Esophagus squamous epithelium (tissue), 5 donors: ENCODE measurements at places on chromosomes 12 and 14.

DNA sequence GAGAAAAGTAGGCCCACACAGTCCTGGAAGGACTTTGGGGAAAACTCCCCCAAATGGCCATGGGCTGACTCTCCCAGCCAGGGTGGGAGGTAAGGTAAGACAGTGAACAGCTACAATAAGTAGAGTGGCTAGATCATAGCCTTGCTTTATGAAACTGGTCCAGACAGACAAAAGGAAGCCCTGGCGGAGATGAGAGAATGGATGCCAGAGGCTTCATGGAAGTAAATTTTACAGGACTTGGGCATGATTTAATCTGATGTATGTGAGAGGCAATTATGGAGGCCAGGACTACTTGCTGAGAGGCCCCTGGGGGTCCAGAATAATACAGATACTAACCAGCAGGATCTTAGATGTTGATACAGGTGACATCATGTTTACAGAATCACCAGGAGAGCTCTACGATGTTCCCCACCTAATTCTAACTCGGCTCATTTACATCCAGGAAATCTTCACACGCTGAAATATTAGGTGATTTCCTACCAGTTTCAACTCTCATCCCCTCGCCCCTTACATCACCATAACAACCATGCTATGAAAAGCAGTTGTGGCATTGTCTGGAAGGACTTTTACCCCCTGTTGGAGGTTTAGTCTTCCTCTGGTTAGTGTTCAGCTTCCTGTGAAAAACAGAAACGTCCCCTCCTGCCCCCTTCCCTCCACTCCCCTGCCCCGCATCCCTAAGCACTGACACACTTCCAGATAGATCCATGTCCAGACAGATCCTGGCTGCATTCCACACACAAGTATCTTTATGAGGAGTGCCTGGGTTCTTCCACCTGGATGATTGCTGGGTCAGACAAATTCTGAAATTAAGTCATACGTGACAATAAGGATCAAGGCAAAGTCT is 39.5 kb upstream of the NT5DC3 start:
- peaks cover 2% of the 10 kb centered on the region for H3K27me3 ChIP-seq
- no peak for DNase-seq
- no peaks in the 10 kb centered on the region for H3K36me3 ChIP-seq

DNA sequence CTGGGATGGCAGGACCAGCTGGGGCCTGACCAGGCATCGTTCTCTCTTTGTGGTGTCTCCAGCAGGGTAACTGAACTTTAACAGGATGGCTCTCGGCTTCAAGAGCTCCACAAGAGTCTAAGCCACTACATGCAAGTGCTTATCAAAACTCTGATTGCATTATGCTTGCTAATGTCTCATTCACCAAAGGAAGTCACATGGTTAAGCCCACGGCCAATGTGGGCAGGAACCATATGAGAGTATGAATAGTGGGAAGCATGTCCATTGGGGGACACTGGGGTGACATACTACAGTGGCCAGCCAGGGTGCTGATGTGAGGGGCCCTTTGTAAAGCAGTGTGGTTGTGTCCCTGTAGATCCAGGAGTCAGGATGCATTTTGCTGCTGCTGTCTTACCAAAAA is 35.0 kb upstream of the KCNA5 start:
- no peak overlapping the region for H3K27ac ChIP-seq
- no peak overlapping the region for H3K4me3 ChIP-seq
- no peak for DNase-seq
- no peaks in the 10 kb centered on the region for H3K36me3 ChIP-seq

- no peak overlapping the region for H3K27ac ChIP-seq
- no peaks in the 10 kb centered on the region for H3K4me1 ChIP-seq
- H3K4me3 ChIP-seq = no peak overlapping the region
- H3K27me3 ChIP-seq = no peaks in the 10 kb centered on the region
- no peak for DNase-seq
Observed at GRCh38 chr12:88225776-88226175, 83.7 kb downstream of the TMTC3 start.

DNA sequence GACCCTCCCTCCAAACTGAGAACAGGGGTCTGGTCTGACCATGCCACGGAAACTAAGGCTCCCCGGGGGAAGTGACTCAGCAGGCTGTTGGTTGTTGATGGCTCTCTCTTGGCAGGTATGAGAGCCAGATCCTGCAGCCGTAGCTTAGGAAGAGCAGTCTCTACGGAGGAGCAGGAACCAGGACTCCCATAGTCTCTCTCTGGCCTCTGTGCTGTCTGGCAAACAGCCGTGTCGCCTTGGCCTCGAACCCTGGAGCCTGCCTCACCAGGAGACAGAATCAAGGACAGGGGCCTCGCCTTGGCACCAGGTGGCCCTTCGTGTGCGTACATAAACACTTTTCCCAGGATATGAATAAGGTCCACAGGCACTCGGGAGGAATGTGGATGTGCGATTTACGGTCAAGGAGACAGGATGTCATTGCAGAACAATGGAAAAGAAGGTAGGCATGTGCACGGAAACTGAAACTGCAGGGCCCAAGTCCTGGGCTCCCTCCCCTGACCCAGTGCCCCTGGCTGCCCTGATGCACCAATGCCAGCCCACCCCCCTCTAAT is 7.9 kb downstream of the VWF start:
- no peak overlapping the region for H3K4me3 ChIP-seq
- H3K27ac ChIP-seq = peak overlapping the region; percentile 76
- DNase-seq = no peak
- no peaks in the 10 kb centered on the region for H3K27me3 ChIP-seq
- H3K4me1 ChIP-seq = peaks cover 14% of the 10 kb centered on the region

GRCh38 chr12:14768823-14769405 is 34.4 kb downstream of the WBP11 start:
- peak overlapping the region; percentile 98 for H3K27ac ChIP-seq
- DNase-seq = no peak
- peak overlapping the region; percentile 84 for H3K4me3 ChIP-seq
- H3K27me3 ChIP-seq = no peaks in the 10 kb centered on the region
- H3K36me3 ChIP-seq = no peaks in the 10 kb centered on the region
- H3K4me1 ChIP-seq = no peaks in the 10 kb centered on the region

DNA sequence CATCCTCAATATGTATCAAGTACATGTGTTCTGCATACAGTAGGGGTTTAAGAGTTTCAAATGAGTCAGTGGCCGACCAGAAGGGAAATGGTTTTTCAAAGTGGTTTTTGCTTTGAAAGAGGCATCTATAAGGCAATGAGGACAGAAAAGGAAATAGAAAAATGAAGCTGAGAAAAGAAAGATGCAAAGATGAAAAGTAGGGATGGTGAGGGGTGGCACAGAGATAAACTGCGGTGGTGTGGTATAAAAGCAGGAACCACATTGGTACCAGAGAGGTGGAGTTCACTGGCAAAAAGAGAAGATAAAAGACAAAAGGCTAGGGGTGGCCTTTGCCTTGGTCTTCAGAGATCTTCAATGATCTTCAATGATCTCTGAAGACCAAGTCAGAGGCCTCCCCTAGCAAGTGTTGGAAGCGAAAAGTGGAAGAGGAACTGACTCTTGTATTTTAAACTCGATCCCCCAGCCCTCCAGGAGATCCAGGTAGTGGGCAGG is 144.0 kb upstream of the KRR1 start:
- H3K27me3 ChIP-seq = no peaks in the 10 kb centered on the region
- DNase-seq = no peak
- H3K4me3 ChIP-seq = no peak overlapping the region
- H3K36me3 ChIP-seq = no peaks in the 10 kb centered on the region
- peaks cover 6% of the 10 kb centered on the region for H3K4me1 ChIP-seq
- H3K27ac ChIP-seq = peak overlapping the region; percentile 71

DNA sequence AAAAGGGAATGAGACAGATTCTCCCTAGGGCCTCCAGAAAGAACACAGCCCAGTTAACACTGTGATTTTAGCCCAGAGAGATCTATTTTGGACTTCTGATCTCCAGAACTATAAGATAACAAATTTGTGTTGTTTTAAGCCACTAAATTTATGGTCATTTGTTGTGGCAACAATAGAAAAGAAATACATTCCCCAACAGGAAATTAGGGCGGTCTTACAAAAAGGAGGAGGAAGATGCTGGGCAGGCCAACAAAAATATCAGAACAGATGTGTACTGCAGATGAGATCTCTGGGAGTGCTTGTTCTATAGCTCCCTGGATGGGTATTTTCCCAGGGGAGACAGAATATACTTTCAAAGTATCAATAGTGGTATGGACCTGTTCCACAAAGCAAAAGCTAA is 32.0 kb upstream of the SOCS2 start:
- no peaks in the 10 kb centered on the region for H3K4me1 ChIP-seq
- H3K27ac ChIP-seq = no peak overlapping the region
- H3K36me3 ChIP-seq = no peaks in the 10 kb centered on the region
- H3K27me3 ChIP-seq = no peaks in the 10 kb centered on the region
- no peak overlapping the region for H3K4me3 ChIP-seq

DNA sequence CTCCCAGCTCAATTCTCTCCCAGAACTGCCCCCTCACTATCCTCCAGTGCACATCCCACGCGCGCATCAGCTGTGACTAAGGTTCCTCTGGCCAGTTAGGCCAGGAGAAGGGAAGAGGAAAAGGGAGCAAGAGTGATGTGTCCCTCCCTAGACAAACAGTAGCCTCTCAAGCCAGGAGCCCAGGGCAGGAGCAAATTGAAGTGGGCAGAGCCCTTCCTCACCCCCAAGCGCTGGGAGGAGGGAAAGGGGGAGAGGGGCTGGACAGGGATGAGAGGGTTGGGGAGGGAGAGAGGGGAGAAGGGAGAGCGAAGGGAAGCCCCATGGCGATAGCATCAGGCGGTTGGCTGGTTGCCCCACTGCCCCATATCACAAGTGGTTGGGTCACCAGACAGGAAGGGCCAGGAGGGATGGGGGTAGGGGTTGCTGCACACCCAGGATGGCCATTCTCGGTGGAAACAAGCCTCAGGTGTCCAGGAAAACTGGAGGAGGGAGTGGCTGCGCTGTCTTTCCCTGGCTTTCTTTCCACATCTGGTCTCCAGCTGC is 1.1 kb downstream of the CD63 start:
- no peaks in the 10 kb centered on the region for H3K27me3 ChIP-seq
- H3K27ac ChIP-seq = peak overlapping the region; percentile 100
- no peak for DNase-seq
- peaks cover 54% of the 10 kb centered on the region for H3K4me1 ChIP-seq
- peak overlapping the region; percentile 79 for H3K4me3 ChIP-seq

DNA sequence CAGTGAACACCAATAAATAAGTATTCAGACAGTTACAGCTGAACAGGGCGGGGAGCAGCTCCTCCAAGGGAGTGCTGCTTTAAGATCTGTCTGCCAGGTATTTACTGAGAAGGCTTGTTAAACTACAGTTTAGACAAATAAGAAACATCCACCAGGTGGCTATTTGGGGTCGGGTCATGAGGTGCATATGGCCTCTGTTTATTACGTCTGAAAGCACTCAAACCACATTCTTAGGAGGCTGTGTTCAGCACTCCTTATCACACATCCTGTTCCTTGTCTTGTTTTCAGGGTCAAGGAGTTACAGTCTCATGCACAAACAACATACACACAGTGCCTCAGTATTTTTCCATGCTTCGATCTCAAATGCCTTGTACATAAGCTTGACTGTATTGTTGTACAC is 78.8 kb downstream of the KCNMB4 start:
- H3K4me3 ChIP-seq = no peak overlapping the region
- no peaks in the 10 kb centered on the region for H3K36me3 ChIP-seq
- H3K27me3 ChIP-seq = no peaks in the 10 kb centered on the region

- no peak for DNase-seq
- H3K4me3 ChIP-seq = no peak overlapping the region
- H3K27me3 ChIP-seq = no peaks in the 10 kb centered on the region
Observed at GRCh38 chr14:106505366-106505765, 979.0 kb downstream of the TMEM121 start.

GRCh38 chr12:128662101-128662500 is 161.7 kb downstream of the SLC15A4 start:
- no peak overlapping the region for H3K27ac ChIP-seq
- no peaks in the 10 kb centered on the region for H3K36me3 ChIP-seq
- no peaks in the 10 kb centered on the region for H3K27me3 ChIP-seq
- DNase-seq = no peak
- no peaks in the 10 kb centered on the region for H3K4me1 ChIP-seq

DNA sequence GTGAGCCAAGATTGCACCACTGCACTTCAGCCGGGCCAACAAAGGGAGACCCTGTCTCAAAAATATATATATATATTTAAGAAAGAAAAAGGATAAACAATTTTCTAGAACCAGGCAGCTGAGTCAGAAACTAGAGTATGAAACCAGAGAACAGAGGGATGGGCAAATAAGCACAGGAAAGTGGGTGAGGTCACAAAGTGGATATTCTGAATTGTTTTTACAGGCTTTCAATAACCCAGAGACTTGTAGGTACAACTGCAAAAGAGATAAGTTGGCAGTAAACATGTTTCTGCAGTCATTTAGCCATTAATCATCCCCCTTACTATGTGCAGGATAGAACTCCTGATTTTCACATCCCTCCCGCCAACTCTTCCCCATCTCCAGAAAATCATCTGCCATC is 94.2 kb downstream of the BTG1 start:
- H3K27me3 ChIP-seq = no peaks in the 10 kb centered on the region
- no peaks in the 10 kb centered on the region for H3K36me3 ChIP-seq
- no peak overlapping the region for H3K27ac ChIP-seq
- H3K4me1 ChIP-seq = no peaks in the 10 kb centered on the region

DNA sequence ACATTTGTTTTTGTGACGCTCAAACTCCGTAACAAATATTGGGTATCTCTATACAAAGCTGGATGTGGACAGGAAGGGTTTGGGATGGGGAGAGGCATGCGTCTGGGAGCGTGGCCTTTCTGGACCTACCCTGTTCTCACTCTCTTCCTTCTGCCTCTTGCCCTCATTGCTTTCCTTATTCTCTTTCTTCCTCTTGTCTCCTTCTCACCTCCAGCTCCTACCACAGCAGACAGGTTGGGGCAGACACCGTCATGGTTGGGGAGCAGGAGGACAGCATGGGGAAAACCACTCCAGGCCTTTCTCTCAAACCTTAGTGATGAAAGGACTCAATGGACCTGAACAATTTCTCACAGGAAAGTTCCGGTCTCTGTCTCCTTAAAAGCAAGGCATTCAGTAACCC is 465.3 kb downstream of the RAD51B start:
- peaks cover 28% of the 10 kb centered on the region for H3K4me1 ChIP-seq
- H3K27ac ChIP-seq = peak overlapping the region; percentile 80
- no peak for DNase-seq
- H3K27me3 ChIP-seq = no peaks in the 10 kb centered on the region

DNA sequence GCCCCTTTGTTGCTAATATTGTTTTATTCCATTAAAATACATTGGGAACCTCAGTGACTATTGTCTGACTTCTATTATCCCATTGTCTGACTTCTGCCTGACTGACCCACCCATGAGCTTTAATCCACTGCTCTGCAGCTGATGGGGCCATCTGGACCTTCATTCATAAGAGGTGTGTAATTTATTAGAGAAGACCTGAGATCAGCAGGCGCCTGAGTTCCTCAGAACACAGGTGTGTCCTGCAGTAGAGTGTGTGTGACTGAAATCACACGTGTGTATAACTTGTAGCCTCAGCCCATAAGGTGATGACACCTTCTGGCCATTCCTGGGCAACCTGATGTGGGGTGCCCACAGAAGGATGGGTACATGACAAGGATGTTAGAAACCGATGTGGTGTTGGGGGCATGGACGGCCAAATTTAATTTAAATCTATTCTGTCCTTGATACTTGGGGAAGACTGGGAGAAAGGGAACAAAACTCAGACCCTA is 821.0 kb downstream of the TMEM121 start:
- no peak for DNase-seq
- H3K27ac ChIP-seq = no peak overlapping the region
- H3K36me3 ChIP-seq = no peaks in the 10 kb centered on the region
- H3K4me3 ChIP-seq = no peak overlapping the region
- no peaks in the 10 kb centered on the region for H3K27me3 ChIP-seq

GRCh38 chr14:61331992-61332657 is 10.7 kb downstream of the PRKCH start:
- H3K36me3 ChIP-seq = no peaks in the 10 kb centered on the region
- peak overlapping the region; percentile 67 for H3K27ac ChIP-seq
- H3K4me3 ChIP-seq = no peak overlapping the region
- H3K27me3 ChIP-seq = no peaks in the 10 kb centered on the region

- no peaks in the 10 kb centered on the region for H3K4me1 ChIP-seq
- H3K36me3 ChIP-seq = peaks cover 2% of the 10 kb centered on the region
- H3K27ac ChIP-seq = no peak overlapping the region
- no peak overlapping the region for H3K4me3 ChIP-seq
- H3K27me3 ChIP-seq = no peaks in the 10 kb centered on the region
Observed at GRCh38 chr14:67778792-67779191, 37.6 kb downstream of the ZFYVE26 start.
